Activated CD8-positive, alpha-beta T cell treated with anti-CD3 and anti-CD28 coated beads for 36 hours (primary cell): ENCODE measurements at places on chromosomes 13 and 19.

DNA sequence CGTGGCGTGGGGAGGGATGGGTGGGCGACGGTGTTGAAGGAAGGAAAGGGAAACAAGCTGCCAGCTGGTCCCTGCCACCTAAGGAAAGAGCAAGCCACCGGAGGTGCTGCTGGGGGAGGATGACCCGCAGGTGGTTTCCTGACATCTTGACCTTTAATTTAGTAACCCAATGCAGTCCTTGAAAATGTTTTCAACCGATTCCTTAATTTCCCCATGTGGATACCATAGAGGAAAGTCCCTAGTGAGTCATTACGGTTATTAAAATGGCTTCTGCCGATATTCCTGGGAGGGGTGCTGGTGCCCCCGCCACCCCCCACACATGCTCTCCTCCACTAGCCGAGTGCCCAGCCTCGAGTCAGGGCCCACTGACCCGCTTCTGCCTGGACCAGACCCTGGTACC is 6.3 kb upstream of the ANKRD10 start:
- DNase-seq: peak; percentile 53

DNA sequence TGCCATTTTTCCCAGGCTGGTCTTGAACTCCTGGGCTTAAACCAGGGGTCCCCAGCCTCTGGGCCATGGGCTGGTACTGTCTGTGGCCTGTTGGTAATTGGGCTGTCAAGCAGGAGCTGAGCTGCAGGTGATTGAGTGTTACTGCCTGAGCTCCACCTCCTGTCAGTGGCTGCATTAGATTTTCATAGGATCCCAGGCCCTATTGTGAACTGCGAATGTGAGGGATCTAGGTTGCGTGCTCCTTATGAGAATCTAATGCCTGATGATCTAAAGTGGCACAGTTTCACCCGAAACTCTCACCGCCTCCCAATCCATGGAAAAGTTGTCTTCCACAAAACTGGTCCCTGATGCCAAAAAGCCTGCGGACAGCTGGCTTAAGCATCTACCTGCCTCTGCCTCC is 16.6 kb upstream of the ZNF536 start:
- no peak for DNase-seq

GRCh38 chr19:18967358-18968146 is 26.5 kb upstream of the HOMER3 start:
- no peak for DNase-seq

GRCh38 chr19:18493440-18494266 is 28.2 kb downstream of the ELL start:
- DNase-seq: no peak

- no peak for DNase-seq
Observed at GRCh38 chr19:11890634-11891033, 3.1 kb downstream of the ZNF69 start.

- no peak for DNase-seq
Observed at GRCh38 chr13:43770871-43771270, 15.9 kb downstream of the ENOX1 start.
